Effector CD4-positive, alpha-beta T cell (primary cell): ENCODE measurements at places on chromosomes 1 and 21.

- no peak for DNase-seq
Observed at GRCh38 chr1:27970401-27970800, 10.6 kb downstream of the XKR8 start.

- no peak for DNase-seq
Observed at GRCh38 chr1:228401782-228402640, 4.6 kb downstream of the TRIM11 start.

- DNase-seq: no peak
Observed at GRCh38 chr1:221994274-221994698, 252.4 kb upstream of the DUSP10 start.

DNA sequence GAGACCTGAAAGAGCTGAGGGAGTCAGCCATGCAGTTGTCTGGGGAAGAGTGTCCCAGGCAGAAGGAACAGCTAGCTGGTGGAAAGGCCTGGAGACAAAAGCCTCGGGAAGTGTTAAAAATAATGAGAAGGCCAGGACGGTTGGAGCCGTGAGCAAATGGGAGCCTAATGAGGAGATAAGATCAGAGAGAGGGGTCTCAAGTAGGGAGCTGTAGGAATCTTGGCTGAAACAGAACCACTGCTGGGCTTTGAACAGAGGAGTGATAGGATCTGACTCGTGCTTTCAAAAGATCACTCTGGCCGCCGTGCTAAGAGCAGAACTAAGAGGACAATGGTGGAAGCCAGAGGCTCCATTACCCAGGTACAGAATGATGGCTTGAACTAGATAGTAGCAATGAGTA lies 1.9 kb upstream of the FOXJ3 start:
- DNase-seq: no peak

DNA sequence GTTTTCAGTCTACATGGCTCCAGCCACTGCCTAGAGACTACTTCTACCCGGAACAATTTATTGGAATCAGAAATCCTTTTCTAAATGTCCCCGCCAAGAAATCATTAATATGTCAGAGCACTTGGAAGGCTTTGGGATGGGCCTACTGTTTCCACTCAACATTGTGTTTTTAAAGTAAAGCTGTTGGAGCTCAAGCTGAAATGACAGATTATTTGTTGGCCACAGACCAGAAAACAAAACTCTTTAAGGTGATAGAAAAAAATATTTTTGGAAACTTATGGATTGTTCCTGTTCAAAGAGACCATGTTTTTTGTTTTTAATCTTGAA lies 496 bp downstream of the VPS45 start:
- no peak for DNase-seq

GRCh38 chr1:169472738-169473137 lies 13.0 kb downstream of the SLC19A2 start:
- DNase-seq: no peak

DNA sequence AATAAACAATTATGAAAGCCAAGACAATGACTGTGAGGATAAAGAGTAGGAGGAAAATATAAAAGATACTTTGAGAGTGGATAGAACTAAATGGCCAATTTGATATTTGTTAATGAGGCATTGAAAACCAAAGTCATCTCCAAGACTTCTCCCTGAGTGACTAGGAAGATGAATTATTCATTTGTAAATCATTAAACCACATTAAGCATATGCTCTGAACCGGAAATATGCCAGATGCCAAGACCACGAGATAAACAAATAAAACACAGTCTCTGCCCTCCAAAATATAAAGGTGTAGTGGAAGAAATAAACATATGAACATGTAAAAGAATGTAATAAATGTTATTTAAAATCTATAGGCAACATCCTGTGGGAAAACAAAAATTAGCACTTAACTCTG lies 78.8 kb downstream of the MRPL39 start:
- DNase-seq: no peak

GRCh38 chr1:220917535-220918209 lies 38.4 kb downstream of the HLX start:
- no peak for DNase-seq

- DNase-seq: no peak
Observed at GRCh38 chr1:189962181-189962580, 515.5 kb downstream of the BRINP3 start.

DNA sequence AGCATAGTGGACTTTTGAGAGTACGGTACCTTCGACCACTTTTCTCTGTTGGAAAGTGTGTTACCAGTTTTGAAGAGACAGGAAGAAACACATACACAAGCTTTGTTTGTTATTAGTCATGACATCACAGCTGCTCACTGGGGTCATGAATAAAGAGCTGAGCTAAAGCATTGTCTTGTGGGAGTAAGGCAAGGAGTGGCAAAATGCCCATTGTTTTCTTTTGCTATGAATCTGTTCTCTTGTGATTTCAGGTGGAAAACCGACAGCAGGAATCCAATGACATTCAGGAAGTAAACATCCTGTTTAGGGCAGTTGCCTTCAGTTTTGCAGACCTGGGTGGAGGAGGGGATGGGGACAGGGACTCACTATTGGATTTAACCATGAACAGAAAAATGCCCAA lies 66.2 kb downstream of the RGL1 start:
- DNase-seq: no peak

DNA sequence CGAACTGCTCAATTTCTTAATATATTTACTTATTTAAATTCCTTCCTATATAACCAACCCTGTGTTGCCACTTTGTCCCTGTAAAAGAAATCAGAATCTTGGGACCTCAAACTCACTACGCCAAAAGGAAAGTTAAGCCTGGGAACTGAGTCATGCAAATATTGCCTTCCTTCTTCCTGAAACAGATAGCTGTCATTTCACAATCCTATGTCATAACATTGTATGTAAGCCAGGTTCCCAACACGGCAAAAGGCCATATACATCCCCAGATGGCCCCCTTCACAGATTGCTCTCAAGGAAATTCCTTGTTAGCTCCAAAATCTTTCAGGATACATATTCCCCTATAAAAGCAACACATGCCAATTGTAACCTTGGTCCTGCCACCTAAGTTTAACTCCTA lies 39.7 kb downstream of the C21orf91 start:
- DNase-seq: no peak

DNA sequence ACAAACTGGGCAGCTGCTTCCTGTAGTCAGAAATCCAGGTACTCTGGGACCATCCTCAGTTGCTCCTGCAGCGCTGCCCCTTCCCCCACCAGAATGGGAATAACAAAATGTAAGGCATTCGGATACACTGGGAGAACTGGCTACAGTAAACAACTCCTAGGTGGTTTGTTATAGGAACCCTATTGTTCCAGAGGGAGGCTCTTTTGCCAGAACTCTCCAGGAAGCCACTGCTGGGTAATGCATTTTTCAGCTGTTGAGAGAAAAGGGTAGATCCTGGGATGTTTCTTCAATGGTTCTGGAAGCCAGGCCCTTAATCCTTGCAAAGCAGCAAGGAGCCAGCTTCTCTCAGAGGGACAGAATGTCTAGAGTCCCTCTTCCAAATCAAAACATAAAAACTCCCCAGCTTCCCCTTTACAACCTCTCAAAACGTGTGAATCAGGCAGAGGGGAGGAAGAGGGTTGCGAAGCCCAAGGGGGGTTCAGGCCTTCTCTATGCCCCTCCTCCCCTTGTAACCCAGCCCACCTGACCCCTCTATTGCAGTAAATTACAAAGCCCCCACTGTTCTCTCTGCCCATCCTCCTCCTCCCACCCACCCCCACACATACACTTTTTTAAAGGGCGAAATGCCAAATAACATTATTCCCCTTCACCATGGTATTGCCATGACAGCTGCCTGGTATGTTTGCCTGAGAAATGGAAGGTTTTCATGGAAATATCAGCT lies 29.1 kb downstream of the PLPP3 start:
- no peak for DNase-seq

GRCh38 chr1:156367383-156368156 lies 1.4 kb upstream of the RHBG start:
- DNase-seq: no peak

GRCh38 chr1:107550358-107550757 lies 409.5 kb downstream of the NTNG1 start:
- no peak for DNase-seq

- DNase-seq: no peak
Observed at GRCh38 chr1:25649505-25650288, 33.1 kb downstream of the MAN1C1 start.

DNA sequence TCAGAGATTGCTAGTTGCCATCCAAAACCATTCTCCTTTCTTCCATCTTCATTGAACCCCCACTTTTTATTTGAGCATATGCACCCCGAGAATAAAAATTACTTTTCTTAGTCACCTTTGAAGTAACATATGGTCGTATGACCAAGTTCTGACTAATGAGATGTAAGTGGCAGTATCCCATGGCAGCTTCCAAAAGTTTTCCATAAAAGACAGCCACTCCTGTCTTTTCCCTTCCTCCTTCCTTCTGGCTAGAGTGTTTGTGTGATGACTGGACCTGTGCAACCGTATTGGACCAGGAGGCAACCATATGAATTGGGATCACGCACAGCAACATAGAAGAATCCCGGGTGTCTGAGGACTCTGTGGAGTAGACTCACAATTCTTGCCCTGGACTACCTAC lies 41.1 kb upstream of the CCSAP start:
- no peak for DNase-seq

DNA sequence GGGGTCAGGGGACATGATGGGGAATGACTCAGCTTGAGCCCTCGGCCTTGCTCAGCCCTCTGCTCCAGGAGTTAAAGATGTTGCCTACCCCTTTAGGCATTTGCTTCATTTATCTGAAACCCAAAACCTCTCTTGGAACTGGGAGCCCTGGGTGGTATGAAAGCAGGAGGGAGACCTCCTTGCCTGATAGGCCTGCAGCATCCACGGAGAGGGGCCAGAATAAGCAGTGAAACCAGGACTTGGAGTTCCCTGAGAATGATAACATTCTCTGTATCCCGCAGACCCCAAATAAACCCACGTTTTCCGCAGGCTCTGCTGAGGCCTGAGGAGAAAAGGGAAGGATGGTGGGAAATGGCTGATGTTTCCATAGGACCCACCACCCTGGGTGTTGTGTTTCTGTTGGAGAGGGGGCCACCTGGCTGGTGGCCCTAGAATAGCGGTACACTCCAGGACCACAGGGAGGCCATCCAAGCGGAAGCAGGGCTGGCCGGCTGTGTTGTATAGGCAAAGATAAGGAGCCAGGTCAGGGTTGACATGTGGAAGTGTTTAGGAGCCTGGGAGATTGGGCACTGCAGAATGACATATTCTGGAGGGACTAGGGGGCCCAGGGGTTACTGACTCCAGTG lies 77.4 kb downstream of the FOXD2 start:
- DNase-seq: no peak

DNA sequence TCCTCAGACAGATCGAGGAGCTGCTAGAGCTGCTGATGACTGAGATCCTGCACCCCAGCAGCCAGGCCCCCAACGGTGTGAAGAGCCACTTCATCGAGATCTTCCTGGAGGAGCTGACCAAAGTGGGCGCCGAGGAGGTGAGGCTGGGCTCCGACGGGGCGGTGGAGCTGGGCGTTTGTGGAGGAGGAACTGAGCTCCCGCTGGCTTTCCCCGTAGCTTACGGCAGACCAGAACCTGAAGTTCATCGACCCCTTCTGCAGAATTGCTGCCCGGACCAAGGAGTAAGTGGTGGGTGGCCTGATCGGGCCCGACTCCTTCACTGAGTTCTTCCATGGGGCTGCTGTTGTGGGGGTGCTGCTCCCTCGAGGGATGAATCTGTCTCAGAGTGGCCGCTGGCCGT lies 8.0 kb downstream of the RRP1 start:
- no peak for DNase-seq

DNA sequence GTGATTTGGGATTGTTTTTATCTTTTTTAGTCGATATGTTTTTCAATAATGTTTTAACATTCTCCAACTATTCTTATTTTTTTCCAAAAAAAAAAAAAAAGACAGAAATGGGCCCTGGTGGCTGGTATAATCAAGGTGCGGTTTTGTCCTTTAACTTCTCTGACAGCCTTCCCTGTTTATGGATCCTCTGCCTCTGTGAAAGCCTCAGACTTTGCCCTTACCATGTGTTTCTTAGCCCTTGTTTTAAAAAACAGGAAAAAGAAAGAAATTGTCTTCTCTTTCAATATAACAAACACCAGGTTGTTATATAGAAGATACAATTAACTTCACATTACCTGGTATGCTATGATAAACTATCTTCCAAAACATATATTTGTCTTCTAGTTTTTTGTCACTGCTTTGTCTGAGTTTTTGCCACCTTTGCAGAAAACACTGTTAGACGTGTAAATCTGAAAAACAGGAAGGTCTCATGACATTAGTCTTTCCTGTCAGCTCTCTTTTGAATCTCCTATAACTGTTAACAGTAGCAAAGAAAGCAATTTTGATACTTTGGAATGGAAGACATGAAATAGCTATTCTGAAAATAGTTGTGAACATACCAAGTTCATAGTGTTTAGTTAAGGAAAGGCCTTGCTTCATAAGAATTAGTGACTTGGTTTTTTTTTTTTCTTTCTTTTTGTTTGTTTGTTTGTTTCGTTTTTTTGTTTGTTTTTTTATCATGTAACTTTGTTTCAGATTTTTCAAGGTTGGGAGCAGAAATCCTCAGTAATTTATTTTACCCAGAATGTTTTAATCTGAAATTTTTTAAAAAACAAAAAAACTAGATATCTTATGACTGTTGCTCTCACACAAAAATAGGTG lies 31.7 kb upstream of the CACYBP start:
- no peak for DNase-seq

DNA sequence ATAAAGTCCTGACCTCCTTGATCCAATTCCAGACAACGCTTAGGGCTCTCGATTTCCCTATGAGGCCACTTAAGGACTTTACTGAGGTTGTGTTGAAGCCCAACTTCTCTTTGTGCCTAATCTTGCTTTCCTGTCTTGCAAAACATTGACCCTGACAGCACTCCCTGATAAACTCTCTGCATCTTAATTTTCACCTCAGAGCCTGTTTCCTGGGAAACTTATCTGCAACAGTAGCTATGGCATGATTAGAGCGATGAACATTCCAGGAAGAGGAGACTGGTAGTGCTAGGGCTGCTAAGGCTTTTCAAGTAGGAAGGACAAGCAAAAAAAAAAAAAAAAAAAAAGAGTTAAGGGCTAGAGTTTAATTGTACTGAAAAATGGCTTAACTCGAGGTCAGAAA lies 118.9 kb downstream of the RGS21 start:
- no peak for DNase-seq

DNA sequence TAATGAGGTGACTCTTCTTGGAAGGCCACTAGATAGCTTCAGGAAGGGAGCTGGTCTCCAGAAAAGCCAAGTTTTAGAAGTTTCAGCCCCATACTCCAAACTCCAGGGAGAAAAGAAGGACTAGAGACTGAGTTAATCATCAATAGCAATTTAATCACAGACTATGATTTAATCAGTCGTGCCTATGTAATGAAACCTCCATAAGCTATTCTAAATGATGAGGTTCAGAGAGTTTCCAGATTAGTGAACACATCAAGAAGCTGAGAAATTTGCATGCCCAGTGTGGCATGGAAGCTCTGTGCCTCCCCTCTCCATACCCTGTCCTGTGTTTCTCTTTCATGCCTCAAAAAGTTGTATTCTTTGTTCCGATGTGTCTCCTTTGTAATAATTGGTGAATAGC lies 49.2 kb upstream of the CCDC190 start:
- DNase-seq: no peak

GRCh38 chr1:5645929-5646328 lies 346.3 kb downstream of the NPHP4 start:
- DNase-seq: no peak

DNA sequence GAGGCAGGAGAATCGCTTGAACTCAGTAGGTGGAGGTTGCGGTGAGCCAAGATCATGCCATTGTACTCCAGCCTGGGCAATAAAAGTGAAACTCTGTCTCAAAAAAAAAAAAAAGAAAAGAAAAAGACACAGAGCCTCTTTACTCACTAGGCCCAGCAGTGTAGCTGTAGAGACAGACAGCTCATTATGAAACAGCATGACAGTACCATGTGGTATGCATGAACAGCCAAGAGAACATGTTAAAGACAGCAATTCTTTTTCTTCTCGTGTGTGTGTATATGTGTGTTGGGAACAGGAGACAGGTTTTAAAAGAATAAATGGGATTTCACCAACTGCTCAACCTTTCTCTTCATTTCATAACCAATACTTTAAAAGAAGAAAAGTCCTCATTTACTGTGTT lies 118.8 kb downstream of the PIK3R3 start:
- DNase-seq: no peak
